ENCODE measurements at places on chromosomes 11 and 22. TPM values are rescaled to one million over a fixed set of nuclear protein-coding genes. Genes with fewer than 3 reads are reported as not detected.

DNA sequence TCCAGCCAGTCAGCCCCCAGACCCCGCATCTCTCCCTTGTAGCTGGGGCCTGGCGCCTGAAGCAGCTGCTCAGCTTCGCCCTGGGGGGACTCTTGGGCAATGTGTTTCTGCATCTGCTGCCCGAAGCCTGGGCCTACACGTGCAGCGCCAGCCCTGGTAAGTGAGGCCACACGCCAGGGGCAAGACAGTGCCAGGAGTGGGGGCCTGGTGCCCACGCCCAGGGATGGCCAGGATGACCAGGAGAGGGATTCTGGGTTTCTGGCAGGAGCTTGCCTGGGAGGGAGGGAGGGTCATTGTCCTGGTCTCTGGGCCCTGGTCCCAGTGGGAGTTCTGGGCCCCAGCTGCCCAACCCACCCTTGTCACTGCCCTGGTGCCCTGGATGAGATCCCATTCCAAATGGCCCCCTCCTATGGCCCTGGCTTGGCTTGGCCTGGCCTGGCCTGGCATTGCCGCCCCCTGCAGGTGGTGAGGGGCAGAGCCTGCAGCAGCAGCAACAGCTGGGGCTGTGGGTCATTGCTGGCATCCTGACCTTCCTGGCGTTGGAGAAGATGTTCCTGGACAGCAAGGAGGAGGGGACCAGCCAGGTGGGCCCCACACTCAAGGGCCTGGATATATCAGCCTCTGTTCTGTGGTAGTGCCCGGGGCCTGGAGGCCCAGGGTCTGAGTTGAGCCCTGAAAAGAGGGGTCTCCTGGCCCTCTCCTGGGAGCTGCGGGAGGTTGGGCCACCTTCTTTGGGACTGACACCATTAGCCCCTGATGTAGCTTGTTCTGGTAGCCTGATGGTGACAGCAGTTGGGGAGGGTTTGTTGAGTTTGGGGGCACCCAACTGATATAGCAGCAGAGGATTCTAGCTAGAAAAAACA lies 3.7 kb downstream of the SLC39A13 start:
- H3K27ac ChIP-seq = no peak overlapping the region
- H3K36me3 ChIP-seq = peaks cover 12% of the 10 kb centered on the region
- 0 out of 2 replicates have a peak, but pooled peaks cover 2% of the 10 kb centered on the region for H3K4me1 ChIP-seq
- peak; percentile 82 for DNase-seq
- H3K4me3 ChIP-seq = no peak overlapping the region

GRCh38 chr11:134502153-134502550 lies 90.1 kb upstream of the B3GAT1 start:
- no peak overlapping the region for H3K4me3 ChIP-seq
- no peaks in the 10 kb centered on the region for H3K36me3 ChIP-seq
- no peak for DNase-seq
- H3K27ac ChIP-seq = no peak overlapping the region
- H3K27me3 ChIP-seq = no peaks in the 10 kb centered on the region

Gene APOL4
- total RNA-seq = not detected

Gene NPTXR
- total RNA-seq = 7.8 TPM

GRCh38 chr11:110463153-110463552 lies 33.4 kb downstream of the FDX1 start:
- no peak overlapping the region for H3K4me3 ChIP-seq
- no peaks in the 10 kb centered on the region for H3K36me3 ChIP-seq
- DNase-seq = peak; percentile 58

DNA sequence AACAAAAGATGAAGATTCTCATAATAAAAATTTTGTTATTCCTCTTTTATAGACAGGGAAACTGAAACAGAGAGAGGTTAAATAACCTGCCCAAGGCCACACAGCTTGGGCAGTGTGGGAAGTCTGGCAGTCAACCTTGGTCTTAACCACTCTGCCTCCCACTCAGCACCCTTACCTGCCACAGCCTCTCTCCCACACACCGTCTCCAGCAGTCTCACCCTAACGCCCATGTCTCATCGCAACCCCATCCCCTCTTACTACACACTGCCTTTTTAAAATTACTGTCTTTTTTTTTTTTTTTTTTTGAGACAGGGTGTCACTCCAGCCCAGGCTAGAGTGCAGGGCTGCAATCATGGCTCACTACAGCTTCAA lies 25.0 kb downstream of the ARRB1 start:
- H3K4me3 ChIP-seq = no peak overlapping the region
- H3K27ac ChIP-seq = no peak overlapping the region
- H3K4me1 ChIP-seq = peaks cover 10% of the 10 kb centered on the region

Gene ARHGAP20
- 0.04 TPM for total RNA-seq

Gene RIMBP3B
- 0.77 TPM for total RNA-seq

DNA sequence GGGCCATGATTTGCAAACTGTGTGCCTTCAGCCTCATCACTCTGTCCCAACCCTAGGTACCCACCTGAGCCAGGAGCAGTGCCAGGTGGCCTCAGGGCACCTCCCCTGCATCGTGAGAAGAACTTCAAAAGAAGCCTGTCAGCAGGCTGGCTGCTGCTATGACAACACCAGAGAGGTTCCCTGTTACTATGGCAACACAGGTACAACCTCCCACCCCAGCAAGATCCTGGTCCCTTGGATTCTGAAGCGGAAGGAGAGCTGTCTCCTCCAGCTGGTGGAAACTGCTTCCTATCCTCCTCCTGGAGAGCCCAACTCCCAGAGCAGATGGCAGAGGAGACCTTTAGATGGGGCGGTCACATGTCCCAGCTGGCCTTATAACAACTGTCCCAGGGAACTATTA lies 2.9 kb downstream of the ZP1 start:
- H3K27ac ChIP-seq = no peak overlapping the region
- H3K4me1 ChIP-seq = peaks cover 2% of the 10 kb centered on the region
- H3K36me3 ChIP-seq = no peaks in the 10 kb centered on the region
- DNase-seq = no peak

DNA sequence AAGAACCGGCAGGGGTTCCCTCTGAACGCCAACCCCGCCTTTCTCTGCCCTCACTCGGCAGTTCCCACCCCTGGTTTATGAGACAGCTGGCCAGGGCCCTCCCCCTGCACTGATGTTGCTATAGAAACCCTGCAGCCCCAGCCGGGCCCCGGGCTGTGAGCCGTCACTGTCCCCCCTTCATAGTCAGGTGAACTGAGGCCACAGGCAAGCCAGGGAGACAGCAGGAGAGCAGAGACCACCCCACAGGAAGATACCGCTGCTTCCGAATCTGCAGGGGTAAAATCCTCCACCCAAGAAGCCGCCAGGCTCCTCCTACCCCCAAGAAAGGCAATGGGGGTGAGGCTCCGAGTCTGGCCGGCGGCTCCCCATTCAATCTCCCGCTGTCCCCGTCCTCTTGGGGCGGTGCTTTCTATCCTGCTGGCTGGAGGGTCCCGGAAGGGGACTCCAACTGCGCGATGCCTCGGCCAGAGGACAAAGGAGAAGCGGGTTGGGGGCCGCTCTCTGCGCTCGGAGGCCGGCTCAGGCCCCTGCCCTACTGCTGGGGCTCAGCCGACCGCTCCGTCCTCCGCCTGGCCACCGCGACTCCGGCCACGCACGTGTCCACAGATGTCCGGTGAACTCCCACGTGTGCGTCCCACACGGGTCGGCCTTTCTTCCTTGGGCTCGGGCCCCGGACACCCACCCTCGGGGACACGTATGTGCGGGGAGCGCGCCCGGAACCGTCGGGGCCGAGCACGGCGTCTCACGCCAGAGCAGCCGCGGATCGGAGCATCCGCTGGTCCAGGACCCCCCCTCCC lies 587 bp downstream of the SLC25A22 start:
- no peaks in the 10 kb centered on the region for H3K4me1 ChIP-seq
- H3K27me3 ChIP-seq = no peaks in the 10 kb centered on the region
- peak overlapping the region; percentile 87 for H3K4me3 ChIP-seq
- peak; percentile 81 for DNase-seq
- H3K36me3 ChIP-seq = peaks cover 15% of the 10 kb centered on the region

GRCh38 chr11:70205766-70206165 lies 2.7 kb downstream of the FADD start:
- no peak overlapping the region for H3K4me3 ChIP-seq
- H3K27ac ChIP-seq = no peak overlapping the region
- H3K36me3 ChIP-seq = peaks cover 47% of the 10 kb centered on the region
- DNase-seq = no peak
- H3K27me3 ChIP-seq = no peaks in the 10 kb centered on the region

DNA sequence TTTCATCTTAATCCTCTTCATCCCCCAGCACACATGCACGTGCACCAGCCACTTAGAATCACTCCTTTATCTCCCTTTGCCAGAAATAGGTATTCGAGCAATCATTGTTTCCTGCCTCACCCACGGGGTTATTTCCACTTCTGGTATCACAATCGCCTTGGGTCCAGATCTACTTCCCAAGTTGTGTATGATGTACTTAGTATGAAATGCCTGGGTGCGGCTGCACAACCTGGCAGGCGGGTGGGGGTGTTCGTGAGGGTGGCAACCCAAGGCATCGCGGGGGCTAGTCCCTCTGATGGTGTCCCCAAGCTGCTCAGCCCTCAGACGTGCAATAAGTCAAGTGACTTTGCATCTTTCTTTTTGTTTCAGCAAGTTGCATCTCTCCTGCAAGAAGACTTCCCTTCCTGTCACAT lies 475.6 kb downstream of the MIAT start:
- 0 out of 2 replicates have a peak, but pooled peaks cover 2% of the 10 kb centered on the region for H3K4me1 ChIP-seq
- H3K27me3 ChIP-seq = no peaks in the 10 kb centered on the region
- H3K36me3 ChIP-seq = no peaks in the 10 kb centered on the region
- H3K27ac ChIP-seq = no peak overlapping the region
- no peak for DNase-seq

GRCh38 chr11:99814738-99815137 lies 794.0 kb downstream of the CNTN5 start:
- H3K4me3 ChIP-seq = no peak overlapping the region
- H3K27me3 ChIP-seq = no peaks in the 10 kb centered on the region
- H3K36me3 ChIP-seq = peaks cover 3% of the 10 kb centered on the region
- H3K4me1 ChIP-seq = no peaks in the 10 kb centered on the region
- DNase-seq = no peak
- no peak overlapping the region for H3K27ac ChIP-seq

DNA sequence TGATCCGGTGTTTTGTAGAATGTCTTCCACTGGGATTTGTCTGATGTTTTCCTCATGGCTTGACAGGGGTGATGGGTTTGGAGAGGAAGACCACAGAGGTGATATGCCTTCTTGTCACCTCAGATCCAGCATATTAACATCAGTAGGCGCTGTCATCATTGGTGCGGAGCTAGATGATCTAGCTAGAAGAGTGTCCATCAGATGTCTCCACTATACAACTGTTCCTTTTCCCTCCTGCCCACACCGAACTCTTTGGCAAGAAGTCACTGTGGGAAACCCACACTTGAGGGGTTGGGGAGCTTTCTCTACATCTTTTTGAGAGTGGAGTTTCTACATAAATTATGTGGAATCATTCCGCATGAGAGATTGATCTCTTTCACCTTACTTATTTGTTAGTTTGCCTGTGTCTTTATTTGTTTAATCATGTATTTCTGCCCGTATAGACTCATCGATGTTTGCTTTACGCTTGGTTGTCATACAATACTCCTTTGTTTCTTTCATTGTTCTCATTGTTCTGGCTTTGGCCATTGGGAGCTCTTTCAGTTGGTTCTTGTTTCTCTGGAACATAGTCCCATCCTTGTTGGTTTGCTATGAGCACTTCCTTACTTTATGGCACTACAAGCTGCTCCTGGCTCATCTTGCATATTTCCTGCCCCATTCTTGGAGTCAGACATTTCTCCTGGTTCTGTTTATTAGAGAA lies 1420.3 kb downstream of the BRD1 start:
- DNase-seq = no peak
- no peaks in the 10 kb centered on the region for H3K36me3 ChIP-seq
- no peak overlapping the region for H3K4me3 ChIP-seq

Gene OSM
- total RNA-seq = not detected

GRCh38 chr11:34819740-34820482 lies 96.3 kb downstream of the APIP start:
- no peaks in the 10 kb centered on the region for H3K4me1 ChIP-seq
- H3K27me3 ChIP-seq = no peaks in the 10 kb centered on the region
- H3K4me3 ChIP-seq = no peak overlapping the region
- no peak for DNase-seq

GRCh38 chr11:106427736-106428135 lies 350.3 kb downstream of the AASDHPPT start:
- H3K4me1 ChIP-seq = no peaks in the 10 kb centered on the region
- H3K36me3 ChIP-seq = no peaks in the 10 kb centered on the region
- no peak overlapping the region for H3K27ac ChIP-seq

DNA sequence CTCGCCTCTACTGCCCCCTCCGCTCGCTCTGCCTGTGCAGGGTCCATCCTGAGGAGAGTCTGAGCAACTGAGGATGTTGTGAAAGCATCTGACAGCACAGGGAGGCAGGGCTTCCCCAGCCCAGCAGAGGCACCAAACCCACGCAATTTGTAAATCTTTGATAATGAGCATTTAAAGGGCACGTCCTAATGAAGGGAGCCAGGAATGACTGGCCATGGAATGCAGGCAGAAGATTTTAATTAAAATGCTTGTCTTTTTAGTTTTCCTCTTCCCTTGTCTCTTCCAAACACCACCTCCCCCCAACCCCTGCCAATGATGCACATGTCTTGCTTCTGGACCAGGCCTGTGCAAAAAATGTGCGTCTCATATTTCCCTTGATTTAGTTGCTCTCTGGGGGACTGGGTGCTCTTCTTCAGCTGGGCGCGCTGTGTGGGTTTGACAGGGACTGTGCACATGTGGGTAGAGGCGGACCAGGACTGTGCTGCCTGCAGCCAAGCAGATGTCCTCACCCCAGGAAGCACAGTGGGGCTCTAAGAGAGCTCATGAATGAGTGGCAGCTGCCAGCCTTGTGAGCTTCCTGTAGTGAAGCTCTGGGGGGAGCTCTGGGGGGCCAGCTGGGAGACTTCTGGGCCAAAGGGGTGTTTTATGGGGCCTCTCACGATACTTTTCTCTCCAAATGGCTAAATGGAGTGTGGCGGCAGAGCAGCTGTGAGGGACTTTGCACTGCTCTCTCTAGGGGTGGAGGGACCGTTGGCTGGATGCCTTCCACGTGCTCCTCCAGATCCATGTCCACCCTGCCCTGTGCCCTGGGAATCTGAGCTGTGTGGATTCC lies 273.5 kb downstream of the ST3GAL4 start:
- no peak overlapping the region for H3K27ac ChIP-seq
- no peaks in the 10 kb centered on the region for H3K4me1 ChIP-seq
- no peak overlapping the region for H3K4me3 ChIP-seq
- no peak for DNase-seq
- no peaks in the 10 kb centered on the region for H3K36me3 ChIP-seq
- no peaks in the 10 kb centered on the region for H3K27me3 ChIP-seq

DNA sequence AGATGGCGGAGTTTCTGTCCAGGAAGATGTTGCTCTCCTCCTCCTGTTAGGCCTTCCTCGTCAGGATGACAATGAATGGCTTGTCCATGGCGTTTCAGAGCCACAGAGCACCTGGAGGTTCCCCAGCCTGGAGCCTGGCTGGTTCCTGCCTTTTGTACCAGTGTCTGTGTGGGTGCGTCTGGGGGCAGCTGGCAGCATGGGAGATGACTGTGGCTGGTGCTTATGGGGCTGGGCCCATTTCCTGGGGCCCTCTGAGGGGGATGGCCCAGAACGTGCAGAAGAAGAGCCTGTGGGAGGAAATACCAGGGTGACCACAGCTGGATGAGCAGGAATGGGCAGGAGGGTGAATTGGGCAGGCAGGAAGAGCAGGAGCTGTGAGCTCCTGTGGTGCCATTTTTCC lies 6.7 kb downstream of the SLC37A2 start:
- no peaks in the 10 kb centered on the region for H3K36me3 ChIP-seq
- H3K27ac ChIP-seq = no peak overlapping the region
- peak; percentile 24 for DNase-seq
- no peaks in the 10 kb centered on the region for H3K4me1 ChIP-seq
- no peak overlapping the region for H3K4me3 ChIP-seq

Gene HTR3B
- total RNA-seq = not detected

Gene MCM5
- 293 TPM for total RNA-seq

Gene MYOD1
- total RNA-seq = not detected

Measured in H9 (cell line).